ENCODE measurements at places on chromosomes 3 and 15.

GRCh38 chr15:51378406-51378805, 37.0 kb downstream of the GLDN start:
- DNase-seq, result no peak

DNA sequence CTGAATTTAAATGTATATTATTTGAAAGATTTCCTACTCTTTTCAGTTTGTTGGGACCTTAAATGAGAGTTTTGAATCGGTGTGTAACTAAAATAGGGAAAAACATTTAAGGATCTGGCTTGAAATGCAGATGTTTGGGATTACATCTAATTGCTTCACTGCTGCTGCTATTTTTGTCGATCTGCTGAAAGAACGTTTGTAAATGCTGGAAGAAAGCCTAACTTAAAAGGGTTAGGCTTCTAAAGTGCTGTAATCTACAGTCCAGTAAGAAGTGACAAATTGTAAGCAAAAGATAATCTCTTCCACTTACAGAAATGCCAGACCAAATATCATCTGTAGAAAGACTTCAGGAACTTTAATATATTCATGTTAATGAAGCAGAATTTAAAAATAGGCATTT, 691.6 kb downstream of the ZNF385D start:
- DNase-seq, result no peak

DNA sequence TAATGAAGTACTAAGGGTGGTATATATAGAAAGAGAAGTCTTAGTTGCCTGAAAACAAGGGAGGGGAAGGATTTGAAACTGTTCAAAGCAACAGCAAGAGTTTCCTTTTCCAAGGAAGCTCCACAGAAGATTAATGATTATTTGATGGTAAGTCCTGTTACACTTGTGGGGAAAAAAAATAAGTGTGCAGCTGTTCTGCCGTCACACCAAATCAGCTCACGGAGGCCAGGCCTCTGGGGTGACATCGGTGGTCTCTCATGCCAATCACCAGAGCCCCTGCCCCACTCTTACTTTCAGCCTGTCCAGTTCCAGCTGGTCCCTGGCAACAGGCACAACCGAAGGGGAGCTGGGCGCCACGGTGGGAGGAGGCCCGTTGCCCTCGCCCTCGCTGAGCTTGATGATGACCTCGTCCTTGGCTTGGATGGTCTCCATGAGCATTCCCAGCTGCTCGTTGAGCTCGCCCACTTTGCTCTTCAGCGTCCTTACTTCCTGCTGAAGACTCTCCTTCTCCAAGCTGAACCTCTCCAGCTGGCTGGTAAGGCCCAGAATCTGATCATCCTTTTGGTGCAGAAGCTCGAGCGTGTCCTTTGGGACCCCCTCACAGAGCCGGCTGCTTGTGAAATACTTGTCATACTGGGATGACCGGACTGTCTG, 53.5 kb downstream of the TBC1D2B start:
- DNase-seq, result no peak

- peak; percentile 55 for DNase-seq
Observed at GRCh38 chr3:11367143-11367693, 95.0 kb downstream of the ATG7 start.

DNA sequence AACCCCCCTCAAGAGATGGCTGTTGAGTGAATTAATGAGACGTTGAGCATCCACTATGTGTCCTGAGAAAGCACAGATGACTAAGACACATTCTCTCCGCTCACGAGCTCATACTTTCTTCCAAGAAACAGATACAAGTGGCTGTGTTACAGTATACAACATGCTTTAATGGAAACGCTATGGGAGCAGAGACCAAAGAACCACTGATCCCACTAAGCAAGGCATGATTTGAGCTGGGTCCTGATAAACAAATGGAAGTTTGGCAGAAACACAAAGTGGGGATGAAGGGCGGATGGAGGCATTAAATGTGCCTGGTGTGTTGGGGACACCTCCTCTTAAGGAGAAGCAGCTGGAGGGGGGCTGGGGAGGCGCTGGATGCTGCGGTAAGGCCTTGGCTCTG, 129.4 kb downstream of the UACA start:
- DNase-seq, result no peak

DNA sequence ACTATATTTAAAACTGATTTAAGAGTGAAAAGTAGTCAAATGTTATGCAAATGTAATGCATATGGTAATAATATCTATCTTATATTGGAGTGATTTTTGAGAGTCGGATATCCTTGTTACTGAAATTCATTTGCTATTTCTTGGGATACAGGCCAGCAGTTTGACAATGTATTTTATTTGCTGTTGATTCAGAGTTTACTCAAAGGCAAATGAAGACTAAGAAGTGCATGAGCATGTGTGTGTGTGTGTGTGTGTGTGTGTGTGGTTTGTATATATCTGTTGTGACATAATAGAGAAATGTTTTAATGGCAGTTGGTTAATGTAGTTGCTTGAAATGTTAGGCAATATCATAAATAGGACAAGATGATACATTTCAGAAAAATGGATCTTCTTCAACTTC, 39.0 kb downstream of the UNC13C start:
- peak; percentile 69 for DNase-seq

DNA sequence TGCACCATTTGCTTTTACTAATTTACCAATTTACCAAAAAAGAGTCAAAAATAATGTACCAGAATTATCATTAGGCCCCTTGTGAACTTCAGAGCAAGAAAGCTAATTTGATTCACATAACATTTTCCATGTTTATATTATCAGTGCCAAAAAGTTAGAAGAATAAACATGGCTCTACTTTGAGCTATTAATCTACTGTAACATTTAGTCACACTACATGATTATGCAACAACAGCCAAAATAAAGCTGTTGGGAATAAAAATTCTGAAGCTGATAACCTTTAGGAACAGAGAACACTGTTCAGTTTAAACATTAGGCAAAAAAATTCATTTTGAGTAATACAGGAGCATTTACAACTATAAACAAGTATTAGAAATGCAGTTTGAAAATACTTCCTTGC, 63.6 kb downstream of the PROS1 start:
- DNase-seq, result no peak

DNA sequence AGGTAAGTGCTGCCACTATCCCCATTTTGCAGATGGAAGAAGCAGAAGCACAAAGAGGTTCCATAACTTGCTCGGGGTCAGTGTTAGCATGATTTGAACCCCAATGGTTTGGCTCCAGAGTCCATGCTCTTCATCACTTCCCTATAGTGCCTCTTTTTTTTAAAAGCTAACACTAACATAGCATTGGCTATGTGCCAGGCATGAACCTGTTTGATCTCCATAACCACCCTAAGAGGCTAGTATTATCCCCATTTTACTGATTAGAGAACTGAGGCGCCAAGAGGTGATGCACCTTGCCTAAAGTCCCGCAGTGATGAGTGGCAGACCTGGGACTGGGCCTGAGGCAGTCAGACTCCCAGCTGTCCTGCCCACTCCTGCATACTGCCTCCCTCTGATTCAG, 7.3 kb downstream of the LINGO1 start:
- no peak for DNase-seq

DNA sequence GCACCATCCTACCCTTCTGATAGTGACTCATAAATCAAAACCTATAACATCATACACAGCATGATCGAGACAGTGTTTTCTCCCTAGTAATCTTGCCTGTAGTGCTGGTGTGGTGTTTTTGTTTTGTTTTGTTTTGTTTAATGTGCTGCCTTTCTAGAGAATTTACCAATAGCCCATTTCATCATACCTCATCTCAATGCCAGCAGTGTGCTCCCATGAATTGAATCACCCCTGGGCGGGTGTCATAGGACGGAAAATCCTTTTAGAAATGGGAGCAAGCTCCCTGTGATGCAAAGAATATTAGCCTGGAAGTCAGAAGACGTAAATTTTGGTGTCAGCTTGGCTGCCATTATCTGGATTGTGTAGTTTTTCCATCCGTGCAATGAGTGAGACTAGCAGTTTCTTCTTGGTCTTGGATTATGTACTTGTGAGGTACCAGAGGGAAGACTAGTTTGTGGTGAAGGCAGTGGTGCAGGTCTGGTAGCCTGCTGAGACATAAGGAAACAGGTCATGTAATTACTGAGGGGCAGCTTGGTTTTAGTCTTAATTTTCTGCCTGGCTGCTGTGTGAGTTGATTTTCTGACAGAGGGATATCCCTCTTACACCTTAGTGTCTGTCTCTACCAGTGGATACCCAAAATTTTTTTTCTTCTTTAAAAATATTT, 29.9 kb downstream of the IGSF10 start:
- DNase-seq, result no peak

GRCh38 chr15:58146749-58147148, 8.6 kb downstream of the AQP9 start:
- no peak for DNase-seq

DNA sequence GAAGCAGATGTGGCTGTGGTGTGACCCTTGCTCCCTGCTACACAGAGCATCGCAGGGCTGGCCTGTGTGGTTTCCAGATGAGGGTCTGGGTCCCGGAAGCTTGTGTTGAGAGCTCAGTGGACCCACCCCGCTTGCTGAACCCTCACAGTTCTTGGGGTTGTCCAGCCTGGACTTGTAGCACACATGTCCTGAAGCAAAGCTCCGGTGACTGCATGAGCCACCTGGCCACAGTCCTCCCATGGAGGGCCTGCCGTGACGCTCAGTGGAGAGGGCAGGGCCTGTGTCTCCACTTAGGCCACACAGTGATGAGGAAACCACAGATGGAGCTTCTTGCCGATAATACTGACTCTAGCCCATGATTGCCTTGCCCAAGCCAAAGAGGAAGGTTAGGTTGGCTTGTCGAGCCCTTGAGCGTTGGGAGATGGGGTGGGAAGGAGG, 62.6 kb downstream of the RGMA start:
- DNase-seq, result no peak

DNA sequence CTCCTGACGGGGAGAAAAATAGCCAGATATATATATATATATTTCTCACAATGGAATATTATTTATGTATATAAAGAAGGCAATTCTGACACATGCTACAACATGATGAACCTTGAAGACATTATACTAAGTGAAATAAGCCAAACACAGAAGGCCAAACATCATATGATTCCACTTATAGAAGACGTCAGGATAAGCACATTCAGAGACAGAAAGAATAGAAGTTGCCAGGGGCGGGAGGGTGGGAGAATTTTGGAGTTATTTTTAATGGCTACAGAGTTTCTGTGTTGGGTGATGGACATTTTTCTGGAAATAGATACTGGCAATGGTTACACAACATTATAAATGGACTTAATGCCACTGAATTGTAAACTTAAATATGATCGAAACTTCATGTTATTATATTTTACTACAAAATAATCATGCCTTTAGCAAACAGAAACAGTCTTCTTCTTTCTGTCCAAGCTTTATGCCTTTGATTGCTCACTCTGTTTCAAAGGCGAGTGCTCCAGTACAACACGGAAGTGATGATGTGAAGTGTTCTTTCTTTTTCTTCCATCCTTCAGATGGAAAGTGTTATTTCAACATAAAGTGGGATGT, 514.0 kb downstream of the OCA2 start:
- DNase-seq, result no peak

GRCh38 chr3:27354588-27355203, 14.5 kb downstream of the NEK10 start:
- DNase-seq, result no peak

DNA sequence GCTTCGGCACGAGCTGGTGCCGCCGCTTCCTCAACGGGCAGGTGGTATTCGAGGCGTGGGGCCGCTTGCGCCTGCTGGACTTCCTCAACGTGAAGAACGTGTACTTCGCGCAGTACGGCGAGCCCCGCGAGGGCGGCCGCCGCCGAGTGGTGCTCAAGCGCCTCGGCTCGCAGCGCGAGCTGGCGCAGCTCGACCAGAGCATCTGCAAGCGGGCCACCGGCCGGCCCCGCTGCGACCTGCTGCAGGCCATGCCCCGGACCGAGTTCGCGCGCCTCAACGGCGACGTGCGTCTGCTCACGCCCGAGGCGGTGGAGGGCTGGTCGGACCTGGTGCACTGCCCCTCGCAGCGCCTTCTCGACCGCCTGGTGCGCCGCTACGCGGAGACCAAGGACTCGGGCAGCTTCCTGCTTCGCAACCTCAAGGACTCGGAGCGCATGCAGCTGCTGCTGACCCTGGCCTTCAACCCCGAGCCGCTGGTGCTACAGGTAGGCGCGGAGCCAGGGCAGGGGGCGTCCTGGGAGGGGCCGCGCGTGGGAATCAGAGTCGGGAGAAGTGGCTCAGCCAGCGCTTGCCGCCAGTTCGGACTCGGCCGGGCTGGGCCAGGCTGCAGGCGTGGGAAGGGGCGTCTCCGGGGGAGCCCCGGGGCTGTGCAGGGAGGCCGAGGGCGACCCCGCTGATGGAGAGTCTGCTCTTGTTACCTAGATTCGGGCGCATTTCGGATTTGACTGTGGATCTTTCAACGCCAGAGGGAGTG, 1.1 kb downstream of the DIPK2A start:
- peak; percentile 77 for DNase-seq

DNA sequence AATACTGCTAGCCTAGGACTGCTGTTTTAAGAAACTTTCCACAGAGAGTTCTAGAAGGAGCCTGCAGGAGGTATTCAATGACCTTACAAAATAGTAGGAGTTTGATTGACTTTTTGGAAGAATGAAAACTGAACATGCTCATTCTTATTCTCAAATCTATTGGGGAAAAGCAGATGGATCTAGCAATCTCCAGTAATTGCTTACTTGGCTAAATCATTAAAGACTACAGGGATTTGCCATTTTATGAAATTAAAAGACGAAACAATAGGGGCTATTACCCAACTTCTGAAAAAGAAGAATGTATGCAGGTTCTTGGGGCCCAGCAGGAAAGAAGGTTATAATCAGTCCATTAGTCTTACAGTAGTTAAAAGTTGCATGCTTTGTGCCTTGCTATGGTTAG, 29.9 kb upstream of the PEX5L start:
- no peak for DNase-seq

- DNase-seq, result peak; percentile 76
Observed at GRCh38 chr3:192802957-192803899, 75.9 kb upstream of the FGF12 start.

DNA sequence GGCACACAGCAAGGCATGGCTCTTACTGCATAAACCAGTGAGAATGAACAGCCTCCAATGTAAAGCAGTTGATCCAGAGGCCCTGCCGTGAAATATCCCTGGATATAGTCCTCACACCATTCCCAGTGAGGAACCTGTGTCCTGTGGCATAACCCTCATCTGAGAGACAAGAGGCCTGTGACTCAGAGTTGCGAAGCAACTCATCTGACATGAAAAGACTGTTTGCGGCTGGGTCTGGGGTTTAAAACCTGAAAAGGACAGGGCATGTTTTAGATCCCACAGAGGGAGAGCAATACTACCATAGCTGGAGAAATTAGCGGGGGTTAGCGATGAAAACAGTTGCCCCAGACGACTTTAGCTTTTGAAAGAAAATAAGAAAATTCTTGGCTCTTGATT, 165.3 kb upstream of the BHLHE40 start:
- DNase-seq, result no peak
